Cerebellar nuclear complex (tissue), 1 donor: ENCODE measurements at places on chromosomes 16 and 17.

- no peak for DNase-seq
Measured at GRCh38 chr16:10565167-10565566, 15.2 kb downstream of the EMP2 start.

DNA sequence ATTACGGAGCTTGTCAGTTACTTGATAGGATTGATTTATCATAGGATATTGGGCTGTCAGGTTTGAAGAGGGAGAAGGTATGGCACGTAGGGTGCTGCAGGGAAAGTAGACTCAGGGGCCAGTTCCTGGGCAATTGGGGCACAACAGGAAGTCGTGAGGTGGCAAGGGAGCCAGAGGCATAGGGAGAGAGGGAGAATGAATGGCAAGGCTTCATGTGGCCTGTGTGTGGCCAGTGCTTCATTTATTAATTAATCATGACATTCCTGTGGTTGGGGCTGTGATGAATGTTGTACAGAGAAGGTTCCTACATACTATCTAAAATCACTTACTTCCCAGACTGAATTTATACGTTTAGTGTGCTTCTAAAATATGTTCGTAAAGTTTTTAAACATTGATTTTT is 19.3 kb downstream of the MFSD11 start:
- DNase-seq, result no peak

DNA sequence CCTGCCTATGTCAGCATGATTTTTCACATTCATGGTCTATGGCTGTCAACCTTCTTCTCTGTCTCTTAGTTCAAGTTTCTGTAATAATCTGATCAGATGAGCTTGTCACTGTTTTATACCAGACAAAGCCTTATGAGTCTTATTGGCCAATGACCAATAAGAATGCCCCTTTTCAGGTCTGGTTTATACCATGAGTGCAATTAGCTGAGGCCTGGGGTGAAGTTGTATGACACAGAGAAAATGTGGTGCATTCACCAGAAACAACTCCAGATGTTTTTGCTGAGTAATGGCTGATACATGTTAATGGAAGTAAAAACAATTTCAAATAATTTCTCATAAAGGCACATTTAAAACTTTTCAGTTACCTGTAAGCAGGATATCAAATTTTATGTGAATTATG is 218.6 kb upstream of the CDH8 start:
- no peak for DNase-seq

DNA sequence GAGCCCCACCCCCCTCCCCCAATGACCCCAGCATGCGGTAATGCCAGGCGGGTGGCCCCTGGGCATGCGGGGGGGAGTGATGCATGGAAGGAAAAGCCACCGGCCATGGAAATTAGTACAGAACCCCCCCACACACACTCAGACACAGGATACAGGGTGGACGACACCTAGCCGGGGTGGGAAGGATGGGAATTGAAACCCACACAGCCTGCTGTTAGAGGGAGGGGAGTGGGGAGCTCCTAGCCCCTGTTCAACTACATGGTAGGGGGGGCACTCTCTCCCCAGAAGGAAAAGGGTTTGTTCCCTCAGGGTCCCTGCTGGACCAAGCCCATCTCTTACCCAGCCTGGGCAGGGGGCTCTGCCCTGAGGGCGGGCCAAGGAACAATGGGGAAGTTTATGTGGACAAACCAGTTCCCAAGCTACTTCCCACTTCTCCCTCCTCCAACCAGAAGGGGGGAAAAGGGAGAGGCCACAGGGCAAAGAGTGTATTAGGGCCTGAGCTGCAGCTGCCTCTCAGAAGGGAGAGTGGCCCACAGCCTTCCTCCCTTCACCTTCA is 5.2 kb downstream of the TMUB2 start:
- no peak for DNase-seq

DNA sequence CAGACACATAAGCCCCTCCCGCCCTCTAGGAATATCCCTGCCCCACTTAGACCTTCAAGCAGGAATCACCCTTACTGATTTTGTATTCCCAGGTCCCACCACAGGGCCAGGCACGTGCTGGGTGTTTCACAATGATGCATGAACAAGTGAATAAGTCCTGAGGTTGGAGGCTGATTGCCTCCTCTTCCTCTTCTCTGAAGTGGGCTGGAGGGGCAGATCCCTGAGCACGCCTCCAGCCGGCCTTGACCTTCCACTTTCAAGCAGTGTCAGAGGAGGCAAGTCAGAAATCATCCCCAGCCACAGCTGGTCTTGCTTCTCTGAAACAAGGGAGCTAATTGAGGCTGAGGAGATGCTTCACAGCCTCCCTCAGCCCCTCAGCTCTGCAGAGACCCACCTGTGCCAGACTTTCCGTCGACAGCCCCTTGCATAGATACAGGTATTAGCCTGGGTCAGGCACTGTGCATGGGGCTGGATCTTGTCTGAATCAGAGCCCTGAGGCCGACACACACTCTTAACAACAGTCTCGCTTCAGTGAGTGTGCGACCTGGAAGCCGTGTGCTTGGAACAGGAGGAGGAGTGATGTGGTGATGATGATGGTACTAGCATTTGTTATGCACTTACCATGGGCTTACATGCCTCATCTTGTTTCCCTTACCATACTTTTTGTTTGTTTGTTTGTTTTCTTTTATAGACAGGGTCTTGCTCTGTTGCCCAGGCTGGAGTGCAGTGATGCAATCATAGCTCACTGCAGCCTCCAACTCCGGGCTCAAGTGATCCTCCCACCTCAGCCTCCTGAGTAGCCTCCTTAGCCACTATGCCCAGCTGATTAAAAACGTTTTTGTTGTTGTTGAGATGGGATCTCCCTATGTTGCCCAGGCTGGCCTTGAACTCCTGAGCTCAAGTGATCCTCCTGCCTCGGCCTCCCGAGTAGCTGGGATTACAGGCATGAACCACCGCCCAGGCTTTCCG is 15.0 kb downstream of the MRM1 start:
- DNase-seq, result no peak

DNA sequence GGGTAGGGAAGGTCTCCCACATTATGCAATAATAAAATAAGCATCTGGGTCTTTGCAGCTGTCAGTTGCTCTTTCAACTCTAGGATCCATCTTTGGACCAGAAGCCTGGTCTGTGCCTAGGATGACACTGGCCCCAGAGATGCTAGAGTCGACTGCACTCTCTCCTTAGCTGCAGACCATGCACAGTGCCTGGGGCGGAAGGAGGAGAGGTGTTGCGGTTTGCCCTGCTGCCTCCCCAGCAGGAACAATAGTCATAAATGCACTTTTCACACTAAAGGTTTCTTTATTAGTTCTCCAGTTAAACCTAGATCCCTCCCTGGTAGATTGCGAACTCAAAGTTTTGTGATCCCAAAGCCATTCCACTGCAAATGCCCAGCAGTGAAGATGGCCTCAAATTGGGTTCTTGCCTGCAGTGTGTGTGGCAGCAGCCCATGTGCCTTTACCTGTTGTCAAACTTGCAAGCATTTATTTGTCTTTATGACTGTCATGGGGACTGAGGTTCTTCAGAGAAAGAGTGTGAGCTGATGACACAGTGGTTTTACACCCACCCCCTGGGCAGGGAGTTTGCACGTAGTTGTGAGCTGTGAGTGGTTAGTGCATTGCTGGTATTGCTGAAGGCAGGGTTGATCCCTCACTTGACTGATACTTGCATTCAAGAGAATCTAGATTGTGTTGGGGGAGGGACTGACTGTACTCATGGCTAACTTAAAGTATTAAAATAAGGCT is 10.3 kb downstream of the ATXN1L start:
- no peak for DNase-seq

DNA sequence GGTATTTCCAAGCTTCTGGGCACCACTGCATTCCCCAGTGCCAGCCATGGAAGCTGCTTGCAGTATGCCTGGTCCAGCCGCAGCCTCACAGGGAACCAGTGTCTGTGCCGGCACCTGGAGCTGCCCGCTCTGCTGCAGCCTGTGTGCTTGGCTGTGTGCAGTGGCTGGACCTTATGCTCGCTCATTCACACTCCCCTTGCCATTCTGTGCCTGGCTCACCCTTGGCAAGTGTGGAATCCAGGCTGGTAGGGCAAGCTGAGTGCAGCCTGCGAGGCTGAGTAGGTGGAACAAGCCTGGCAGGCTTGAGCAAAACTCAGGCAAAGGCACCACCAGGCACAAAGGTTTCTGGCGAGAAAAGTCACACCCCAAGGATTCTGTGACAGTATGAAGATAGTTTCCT is 144.0 kb downstream of the MYO1D start:
- DNase-seq, result no peak

DNA sequence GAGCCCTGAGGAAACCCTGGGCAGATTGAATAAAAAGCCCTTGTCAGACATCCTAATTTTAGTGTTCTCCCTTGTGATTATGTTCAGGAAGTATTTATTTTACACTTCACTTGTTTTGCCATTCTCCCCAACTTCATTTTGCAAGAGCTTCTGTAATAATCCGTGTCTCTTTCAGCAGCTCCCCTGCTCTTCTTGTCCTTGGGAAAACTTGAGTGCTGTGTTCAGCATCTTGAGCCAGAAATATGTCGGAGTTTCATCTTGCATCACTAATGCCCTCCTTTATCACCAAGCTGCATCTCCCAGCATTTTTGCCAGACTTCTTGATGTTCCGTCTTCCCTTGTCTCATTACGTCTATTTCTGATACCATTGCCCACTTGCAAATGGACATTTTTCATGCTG is 486.5 kb upstream of the EEF2KMT start:
- DNase-seq, result no peak

DNA sequence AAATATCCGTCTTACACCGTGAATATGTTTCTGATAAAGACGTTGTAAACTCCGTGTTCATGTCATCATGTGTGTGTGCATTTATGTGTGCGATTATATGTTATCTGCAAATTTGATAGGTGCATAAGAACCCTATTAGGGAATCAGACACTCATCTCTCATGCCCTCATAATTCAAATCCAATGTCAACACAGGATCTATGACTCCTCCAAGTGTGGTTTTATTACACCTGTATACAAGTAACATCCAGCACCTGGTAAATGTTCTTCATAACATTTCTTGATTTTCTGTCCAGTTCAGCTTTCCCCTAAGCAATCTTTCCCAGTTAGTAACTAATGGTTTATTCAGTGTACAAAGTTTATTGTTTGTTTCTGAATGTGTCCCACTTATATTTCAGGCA is 681.9 kb downstream of the CDH11 start:
- no peak for DNase-seq

DNA sequence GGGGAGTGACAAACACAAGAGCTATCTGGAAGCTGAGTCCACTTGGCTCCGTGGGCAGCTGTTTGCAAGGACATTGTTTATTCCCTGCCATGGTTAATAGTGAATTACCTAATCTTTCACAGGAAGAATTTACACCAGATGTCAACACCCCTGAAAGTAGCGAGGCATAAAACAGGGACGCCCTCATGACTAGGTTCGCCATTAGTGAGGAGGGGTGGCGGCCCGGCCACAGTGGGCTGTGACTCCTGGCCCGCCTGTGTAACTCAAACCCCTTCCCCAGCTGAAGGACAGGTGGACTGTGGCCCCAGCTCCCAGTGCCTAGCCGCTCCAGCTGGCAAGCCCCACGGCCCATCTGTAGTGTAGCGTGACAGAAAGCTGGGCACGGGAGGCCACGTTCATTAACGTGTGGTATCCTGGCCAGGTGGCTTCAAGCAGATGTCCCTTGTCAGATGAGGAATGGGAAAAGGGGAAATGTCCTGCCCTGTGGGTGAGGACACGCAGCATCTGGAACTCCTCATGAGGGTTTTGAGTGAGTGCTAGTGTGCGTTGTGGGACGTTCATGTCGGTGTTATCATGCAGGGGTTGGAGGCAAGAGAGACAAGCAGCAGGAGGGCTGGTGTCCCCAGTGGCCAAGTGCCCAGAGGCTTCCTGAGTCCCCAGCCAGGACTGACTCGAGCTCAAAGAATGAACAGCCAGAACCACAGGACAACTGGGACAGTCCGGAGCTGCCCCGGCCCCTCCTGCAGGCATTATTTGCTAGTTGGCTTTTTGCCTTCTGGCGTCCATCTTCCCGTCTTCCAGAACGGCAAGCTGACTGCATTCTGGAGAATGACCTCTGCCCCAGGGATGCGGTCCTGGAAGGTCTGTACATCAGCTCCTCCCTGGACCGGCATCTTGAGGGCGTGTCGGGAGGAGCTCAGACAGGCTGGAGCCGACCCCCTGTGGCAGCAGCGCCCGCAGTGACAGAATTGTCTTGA is 19.2 kb downstream of the KDM8 start:
- DNase-seq, result no peak

DNA sequence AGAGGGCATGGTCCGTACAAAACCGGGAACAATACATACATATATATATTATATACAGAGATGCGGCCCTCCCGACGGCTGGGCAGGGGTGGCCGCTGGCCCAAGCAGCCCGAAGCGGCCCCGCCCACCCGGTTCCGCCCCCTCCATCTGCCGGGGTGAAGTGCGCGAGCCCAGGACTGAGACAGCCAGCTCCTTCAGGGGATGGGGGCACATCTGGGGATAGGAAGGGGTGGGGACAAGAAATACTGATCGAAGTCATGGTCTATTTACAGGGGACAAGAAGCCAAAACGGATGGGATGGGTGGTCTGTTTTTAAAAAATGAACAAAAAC is 3.8 kb upstream of the SAMD14 start:
- no peak for DNase-seq

DNA sequence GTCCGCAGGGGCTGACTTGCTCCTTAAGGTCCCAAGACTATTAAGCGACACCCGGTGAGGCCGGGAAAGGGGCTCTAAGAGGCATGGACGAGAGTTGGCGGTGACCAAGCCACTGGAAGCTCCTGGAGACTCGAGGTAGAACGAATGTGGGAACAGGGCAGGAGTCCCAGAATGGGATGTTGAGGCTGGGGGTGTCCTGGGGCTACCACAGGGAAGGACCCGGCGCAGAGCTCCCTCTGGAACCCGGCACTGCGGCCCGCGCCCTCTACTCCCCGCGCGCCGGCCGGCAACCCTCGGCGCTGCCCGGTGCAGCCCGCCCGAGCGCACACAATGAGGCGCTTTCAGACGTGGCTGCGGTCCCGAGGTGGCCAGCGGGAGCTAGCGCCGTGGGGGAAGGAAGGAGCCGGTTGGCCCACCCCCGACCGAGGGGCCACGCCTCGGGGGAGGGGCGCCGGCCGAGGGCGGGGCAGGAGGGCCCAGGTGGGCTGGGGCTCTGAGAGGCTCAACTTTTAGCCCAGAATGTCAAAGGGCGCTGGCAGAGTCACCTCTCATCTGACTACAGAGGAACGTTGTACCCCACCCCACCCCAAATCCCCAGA is at the start of gene CHST6:
CHST6 (minus strand) TSS at position 366 of the 599 bp plus-strand sequence. CDS start 15,613 bp downstream, outside the sequence.
- DNase-seq, result no peak

- no peak for DNase-seq
Measured at GRCh38 chr17:14332331-14332730, 31.4 kb downstream of the HS3ST3B1 start.

DNA sequence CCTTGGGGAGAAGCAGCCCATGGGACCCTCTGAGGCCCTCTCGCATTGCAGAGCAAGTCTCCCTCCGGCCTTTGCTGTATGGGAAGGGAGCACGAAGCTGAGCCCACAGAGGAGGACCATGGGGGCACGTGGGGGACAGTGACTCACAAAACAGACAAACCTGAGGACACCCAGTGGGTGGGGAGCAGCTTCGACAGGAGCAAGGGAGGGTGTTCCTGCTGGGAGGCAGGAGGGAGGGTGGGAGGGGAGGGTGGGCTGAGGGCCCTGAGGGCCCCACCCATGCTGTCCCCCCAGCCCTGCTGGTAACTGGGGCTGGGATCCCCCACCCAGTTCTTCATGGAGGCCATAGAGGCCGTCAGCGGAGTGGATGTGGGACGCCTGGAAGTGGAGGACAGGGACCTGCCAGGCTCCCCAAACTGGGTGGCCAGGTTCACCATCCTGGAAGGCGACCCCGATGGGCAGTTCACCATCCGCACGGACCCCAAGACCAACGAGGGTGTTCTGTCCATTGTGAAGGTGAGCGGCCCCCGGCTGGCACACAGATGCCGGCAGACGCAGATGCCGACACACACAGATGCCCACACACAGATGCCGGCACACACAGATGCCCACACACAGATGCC is 12.5 kb downstream of the SLC22A31 start:
- DNase-seq, result no peak
